NCI-H1048 (cell line): ENCODE measurements at places on chromosomes 5 and 9.

DNA sequence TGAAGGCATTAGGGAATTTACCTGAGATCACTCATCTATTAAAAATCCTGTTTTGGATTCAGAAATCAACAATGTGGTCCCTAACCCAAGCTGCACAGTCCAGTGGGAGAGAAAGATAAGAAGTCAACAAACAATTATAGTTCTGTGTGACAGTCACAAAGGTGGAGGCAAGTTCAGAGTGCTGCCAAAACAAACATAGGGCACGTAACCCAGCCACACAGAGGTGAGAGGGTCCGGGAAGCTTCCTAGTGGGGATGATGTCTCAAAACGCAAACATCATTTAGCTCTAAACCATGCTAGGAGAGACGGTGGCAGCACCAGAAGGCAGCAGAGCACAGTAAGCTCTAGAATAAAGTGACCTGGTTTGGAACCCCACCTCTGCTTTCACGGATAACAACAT lies 158.9 kb downstream of the MAPKAP1 start:
- no peak for DNase-seq

DNA sequence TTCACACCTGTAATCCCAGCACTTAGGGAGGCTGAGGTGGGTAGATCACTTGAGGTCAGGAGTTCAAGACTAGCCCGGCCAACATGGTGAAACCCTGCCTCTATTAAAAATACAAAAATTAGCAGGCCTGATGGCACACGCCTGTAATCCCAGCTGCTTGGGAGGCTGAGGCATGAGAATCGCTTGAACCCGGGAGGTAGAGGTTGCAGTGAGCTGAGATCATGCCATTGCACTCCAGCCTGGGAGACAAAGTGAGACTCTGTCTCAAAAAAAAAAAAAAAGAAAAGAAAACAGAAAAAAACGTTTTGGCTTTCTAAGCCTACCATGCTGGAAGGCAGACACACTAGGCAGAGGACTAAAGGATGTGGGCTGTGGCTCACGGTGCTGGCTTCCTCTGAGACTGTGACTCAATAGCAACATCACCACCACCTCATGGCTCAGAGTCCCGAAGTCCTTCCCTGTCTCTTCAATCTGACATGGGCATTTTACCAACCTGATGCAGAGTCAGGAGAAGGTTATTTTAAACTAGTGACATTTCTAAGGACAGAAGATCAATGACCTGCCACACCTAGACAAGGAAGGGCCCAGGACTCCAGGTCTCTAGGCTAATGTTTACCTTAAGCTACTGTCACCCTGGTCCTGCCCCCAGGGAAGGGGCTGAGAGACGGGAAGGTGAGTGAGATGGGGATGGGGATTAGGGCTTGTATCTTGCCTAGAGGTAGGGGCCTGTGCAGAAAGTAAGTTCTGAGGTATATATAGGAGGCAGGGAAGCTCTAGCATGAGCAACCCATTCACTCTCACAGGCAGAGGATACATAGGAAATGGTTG lies 3.7 kb downstream of the ECSCR start:
- DNase-seq: no peak

GRCh38 chr5:32003981-32004380 lies 170.1 kb downstream of the GOLPH3 start:
- DNase-seq: no peak

GRCh38 chr5:68464424-68464823 lies 248.9 kb downstream of the PIK3R1 start:
- DNase-seq: no peak

DNA sequence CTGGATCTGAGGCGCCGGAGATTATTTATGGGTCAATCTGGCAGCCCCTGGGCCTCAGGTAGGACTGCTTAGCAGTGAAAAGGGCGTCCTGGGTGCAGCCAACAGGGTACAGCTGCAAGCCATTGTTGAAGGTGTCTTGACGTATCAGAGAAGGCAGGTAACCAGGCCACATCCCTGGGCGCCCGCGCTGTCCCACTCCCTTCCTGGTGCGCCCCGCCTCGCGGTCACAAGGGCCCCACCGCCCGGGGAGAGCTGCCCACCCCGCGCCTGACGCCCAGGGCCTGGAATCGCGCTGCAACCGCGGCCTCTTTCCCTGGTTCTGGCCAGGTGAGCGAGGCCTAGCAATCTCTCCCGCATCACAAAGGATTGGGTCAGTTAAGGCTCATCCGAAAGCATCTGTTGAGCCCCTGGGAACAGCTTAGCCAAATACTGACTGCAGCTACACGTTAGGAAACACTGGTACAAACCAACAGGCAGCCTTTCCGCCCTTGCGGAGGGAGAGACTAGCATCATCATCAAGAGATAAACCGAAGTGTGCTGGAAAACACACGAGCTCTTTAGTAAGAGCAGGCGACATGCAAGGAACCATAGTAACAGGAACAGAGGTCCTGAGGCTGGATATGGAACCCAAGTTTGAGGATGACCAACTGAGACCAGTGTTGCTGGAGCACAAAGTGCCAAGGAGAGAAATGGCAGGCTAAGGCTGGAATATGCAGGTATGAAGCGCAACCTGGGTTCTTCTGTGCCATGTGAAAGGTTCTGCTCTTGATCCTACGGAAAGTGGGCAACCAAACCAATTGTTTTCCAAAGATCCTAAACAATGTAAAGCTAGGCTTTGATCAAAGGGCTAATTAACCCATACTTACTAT lies 3.6 kb downstream of the RPS23 start:
- DNase-seq: no peak

DNA sequence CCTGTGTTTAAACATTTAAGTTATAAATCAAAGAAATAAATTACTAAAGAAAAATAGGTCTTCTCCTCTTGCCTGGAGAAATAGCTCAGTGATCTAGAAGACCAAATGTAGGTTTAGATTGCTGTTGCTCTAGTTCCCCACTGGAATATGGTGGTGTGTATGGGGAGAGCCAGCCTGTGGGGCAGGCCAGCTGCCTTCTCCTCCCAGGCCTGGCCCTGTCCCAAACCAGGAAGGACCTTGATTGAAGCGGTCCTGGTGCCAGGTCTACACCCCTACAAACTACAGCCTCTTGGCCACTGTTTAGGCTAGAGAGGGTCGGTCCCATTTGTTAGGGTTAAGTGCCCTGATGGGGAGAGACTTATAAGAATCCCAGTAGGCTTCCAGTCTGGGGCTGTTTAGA lies 35.4 kb downstream of the MAN2A1 start:
- DNase-seq: no peak

DNA sequence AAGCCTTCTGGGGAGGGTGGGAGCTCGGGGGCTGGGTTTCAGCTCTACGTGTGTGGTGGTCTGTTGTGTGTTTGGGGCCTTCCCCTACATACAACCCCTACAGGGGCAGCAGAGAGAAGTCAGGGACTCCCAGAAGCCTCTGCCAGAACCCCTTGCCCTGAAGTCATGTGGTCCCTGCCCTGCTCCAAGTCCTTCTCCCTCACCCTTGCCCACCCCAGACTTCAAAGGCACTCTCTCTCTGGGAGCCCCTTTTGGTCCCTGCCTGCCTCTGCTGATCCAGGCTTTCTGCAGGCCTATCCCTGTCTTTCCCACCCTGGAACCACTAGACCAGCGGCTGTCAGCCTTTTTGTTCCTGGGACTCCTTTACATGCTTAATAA lies 61.1 kb upstream of the PSD2 start:
- no peak for DNase-seq

GRCh38 chr9:106796771-106797170 lies 66.2 kb upstream of the ZNF462 start:
- DNase-seq: no peak

DNA sequence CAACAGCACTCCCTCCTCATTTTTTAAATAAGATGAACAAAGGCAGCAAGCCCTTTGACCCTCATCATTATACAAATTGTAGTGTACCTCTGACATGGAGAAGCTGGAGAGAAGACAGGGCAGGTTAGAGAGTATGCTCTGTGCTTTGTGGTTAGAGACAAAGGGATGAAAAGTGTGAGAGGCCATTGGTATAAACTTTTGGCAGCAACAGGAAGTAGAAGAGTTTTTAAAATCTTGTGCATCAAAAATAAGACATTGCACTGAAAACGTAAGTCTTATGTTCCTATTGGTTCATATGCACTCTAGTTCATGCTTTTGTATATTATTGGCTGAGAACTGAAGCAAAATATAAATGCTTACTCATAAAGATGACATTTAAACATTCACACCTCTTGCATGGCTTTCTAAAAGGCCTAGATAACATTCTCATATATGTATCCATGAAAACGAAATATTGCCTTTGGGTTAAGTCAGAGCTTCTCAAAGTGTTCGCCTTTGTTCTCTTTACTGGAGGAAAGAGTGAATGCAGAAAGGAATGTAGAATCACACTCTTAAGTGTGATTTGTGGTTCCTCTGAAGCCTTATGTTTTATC lies 158.0 kb downstream of the PALM2AKAP2 start:
- no peak for DNase-seq

GRCh38 chr5:37565062-37565670 lies 186.0 kb downstream of the WDR70 start:
- DNase-seq: no peak

- DNase-seq: no peak
Observed at GRCh38 chr9:96617439-96618185, 2.0 kb downstream of the CDC14B start.

DNA sequence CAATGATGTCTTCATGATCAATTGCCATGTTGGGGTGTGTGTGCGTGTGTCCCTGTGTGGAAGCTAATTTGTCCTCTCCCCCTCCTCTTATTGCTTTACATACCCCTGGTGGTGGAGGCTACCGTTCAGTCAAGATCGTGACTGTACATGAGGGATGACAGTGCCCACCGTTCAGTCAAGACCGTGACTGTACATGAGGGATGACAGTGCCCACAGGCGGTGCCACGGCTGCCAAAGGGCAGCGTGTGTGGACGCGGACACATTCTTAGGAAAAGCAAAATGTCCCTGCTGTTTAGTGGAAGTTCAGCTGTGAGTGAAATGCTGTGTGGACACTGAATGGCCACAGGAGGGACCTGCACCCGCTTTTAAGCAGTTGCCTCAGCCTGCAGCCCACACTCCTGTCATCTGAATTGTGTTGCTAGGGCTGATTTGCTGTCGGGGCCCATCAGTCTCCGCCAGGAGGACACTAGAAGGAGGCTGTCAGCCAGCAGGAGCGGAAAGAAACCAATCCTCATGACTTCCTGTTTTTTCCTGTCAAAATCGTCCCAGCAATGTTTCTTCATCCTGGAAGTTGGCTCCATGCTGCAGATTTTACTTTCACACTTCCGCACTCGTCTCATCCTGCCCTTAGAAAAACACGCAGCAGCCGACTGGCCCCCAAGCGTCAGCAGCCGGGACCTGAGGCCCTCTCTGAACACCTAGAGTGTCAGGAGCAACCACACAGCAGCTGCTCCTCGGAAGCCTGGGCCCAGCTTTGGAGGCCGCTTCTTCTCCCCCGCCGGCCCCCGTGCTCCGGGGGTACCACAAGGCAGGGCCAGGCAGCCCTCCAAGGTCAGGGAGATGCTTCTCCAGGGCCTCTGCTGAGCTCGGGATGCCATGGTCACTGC lies 9.1 kb downstream of the OR2V1 start:
- DNase-seq: no peak

DNA sequence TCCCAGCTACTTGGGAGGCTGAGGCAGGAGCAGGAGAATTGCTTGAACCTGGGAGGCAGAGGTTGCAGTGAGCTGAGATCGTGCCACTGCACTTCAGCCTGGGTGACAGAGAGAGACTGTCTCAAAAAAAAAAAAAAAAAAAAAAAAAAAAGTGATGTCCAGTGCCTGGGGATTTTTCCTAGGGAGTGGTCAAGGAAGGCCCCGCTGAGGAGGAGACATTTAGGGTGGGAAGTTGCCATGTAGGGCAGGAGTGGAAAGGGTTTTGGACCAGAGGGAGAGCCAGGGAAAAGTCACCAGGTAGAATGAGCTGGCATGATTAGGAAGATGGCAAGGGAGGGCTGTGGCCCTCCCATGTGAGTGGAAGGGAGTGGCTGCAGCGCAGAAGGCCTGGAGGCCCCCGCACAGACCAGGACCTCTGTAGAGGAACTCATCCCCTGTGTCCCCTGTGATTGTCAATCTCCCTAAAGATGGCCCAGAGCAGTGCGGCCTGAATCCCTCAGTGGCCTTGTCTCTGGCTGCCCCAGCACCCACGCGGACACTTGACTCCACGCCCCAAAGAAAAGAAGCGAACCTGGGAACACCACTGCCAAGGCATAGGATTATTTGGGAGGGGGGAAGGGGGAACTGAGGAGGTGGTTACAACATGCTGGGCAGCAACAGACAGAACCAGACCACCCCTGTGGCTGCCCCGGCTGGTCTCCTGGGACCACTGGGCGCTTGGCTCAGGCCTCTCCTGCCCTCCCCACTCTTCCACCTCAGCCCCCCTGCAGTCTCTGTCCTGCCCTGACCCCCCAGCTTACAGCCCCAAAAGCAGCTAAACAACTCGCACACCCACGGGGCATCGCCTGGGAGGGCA lies 2.6 kb upstream of the SQSTM1 start:
- no peak for DNase-seq

GRCh38 chr5:172417983-172418630 lies 36.2 kb downstream of the SH3PXD2B start:
- no peak for DNase-seq

GRCh38 chr5:109409844-109410388 lies at the start of gene PJA2:
Gene PJA2 (minus strand): TSS chr5:109409974. CDS start chr5:109383433, 26,541 bp downstream.
- peak; percentile 100 for DNase-seq

DNA sequence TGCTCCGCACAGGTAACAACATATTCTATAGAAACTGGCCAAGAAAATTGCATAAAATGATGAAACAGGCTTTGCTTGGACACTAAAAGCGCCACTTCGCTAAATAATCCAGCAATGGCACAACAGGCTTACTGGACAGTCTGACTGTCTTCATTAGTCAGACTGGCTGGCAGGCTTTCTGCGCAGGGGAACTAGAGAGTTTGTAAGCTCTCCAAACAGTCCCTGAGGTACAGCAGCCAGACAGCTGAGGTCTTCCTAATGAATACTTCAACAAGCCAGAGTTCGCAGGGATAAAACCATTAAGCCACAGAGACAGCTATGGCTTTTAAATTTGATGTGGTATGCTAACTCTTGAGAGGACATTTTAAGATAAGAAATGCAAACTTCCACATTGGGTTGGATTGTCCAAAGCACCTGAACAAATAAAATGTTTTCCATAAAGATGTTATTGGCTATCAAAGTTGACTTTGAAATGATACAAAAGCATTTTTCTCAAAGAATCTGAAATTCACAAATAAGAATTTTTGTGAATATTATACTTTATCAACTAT lies 20.7 kb downstream of the PLK2 start:
- DNase-seq: no peak

DNA sequence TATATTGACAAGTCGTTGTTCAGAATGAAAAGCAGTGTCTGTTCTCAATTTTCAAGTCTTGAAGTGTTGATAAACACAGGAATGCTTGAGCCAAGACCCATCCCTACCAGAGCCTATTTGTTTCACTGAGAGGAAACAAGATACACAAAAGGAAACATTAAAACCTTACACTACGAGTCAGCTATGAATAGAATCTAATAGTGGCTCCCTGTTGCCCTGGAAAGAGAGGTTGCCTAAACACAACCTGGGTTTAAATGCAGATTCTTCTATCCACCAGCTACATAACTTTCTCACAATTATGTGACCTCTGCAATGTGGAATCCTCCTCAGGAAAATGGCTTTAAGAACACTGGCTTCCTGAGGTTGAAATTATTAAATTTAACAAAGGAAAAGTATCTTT lies 29.1 kb upstream of the BNC2 start:
- DNase-seq: no peak
